ENCODE measurements at places on chromosomes 4 and X.

GRCh38 chrX:40167850-40168479 is 70.2 kb upstream of the BCOR start:
- DNase-seq: no peak

- DNase-seq: no peak
Observed at GRCh38 chr4:17218786-17219185, 293.1 kb downstream of the QDPR start.

- no peak for DNase-seq
Observed at GRCh38 chr4:17336524-17336961, 175.3 kb downstream of the QDPR start.

GRCh38 chrX:1649621-1650020 is 34.8 kb downstream of the ASMT start:
- DNase-seq: no peak

- DNase-seq: no peak
Observed at GRCh38 chr4:7697821-7698220, 241.8 kb downstream of the AFAP1 start.

DNA sequence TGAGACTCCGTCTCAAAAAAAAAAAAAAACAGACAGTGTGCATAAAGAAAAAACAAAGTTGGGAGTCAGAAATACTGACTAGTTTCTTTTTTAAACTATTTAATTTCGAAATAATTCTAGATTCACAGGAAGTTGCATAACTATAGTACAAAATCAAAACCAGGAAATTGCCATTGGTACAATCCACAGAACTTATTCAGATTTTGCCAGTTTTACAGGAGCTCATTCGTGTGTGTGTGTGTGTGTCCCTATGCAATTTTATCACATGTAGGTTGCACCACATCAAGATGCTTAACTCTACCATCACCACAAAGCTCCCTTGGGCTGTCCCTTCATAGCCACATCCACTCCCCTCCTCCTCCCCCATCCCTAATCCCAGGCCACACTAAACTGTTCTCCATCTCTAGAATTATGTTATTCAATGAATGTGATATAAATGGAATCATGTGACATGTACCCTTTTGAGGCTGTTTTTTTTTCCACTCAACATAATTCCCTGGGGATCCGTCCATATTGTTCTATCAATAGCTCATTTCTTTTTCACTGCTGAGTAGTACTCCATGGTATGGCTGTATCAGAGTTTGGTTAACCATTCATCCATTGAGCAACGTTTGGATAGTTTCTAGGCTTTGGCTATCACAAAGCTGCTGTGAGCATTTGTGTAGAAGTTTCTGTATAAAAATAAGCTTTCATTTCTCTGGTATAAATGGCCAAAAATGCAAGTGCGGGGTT is 16.3 kb upstream of the DDX3X start:
- DNase-seq: peak; percentile 45

DNA sequence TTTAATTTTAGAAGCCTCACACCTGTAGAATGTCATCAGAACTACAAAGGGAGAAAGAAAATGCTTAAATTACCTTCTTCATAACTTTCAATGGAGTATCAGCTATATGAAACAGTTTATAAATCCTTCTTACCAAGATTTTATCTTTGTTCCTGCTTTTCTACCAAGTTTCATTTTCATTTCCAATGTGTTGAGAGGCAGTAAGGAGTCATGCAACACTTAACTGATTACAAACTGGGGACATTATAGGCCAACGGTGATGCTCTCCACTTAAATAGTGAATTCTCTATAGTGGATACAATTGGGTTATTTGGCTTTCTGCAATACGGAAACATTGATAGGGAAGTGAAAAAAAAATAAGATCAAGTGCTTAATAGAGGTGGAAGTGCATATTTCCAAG is 145.2 kb upstream of the FTHL17 start:
- peak; percentile 63 for DNase-seq

GRCh38 chr4:54395013-54395527 is 166.0 kb downstream of the PDGFRA start:
- DNase-seq: no peak

DNA sequence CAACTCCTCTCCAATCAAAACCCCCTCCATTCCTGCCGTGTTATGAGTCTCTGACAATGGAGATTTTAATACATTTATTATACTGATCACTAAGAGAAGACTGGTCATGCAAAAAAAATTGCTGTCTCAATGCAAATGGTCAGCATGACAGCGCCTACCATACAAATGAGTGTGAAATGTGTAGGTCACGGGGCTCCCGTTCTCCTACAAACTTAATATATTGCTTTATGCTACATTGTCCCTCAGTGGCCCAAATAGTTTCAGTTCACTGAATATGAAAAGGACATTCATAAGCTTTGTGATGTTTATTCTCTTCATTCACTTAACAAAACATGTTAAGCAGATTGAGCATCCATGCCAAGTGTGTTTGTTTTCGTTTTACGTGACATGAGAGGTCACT is 116.1 kb downstream of the SPANXN3 start:
- DNase-seq: no peak

- DNase-seq: no peak
Observed at GRCh38 chr4:110628663-110629213, 5.9 kb upstream of the PITX2 start.

DNA sequence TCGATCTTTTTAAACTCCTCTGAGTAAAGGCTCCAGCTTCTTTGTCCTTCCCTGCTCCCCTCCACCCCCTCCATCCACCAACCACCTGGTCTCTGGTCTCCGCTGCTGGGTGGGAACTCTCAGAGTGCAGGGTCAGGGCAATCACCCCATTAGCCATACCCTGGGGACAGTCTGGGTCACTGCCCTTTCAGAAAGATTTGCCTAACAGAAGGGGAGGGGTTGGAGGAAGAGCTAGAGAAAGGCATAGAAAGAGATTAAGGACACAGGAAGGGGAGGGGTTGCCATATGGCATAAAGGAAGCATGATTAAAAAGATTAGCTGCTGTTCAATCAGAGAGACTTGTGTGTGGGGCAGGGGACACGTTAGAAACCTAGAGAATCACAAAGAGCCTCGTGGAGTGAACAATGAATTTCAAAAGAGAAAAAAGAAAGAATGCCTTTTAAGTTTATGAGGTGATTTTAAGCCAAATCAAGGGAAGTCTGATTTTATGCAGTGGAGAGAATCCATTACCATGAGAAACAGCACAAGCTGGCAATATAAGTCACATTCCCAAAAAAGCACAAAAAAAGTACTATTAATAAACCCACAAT is 115.5 kb upstream of the ACSL4 start:
- peak; percentile 9 for DNase-seq

GRCh38 chrX:29215251-29215650 is 628.0 kb downstream of the IL1RAPL1 start:
- no peak for DNase-seq

DNA sequence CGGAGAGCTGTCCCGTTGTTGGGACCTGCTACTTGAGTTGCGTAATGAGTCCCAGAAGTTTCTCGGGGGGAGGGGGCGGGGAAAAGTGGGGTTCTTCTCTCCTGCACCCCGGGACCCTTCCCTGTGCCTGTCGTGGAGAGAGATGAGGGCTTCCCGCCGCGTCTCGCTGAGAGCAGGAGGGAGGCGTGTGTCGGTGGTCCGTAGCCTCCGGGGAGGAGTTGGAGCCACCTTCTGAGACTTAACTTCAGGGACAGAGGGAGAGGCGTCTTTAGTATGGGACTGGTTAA is 698 bp downstream of the AFF1 start:
- DNase-seq: no peak

GRCh38 chrX:144275367-144275766 is 391.5 kb downstream of the UBE2NL start:
- no peak for DNase-seq

- DNase-seq: peak; percentile 55
Observed at GRCh38 chr4:31360786-31361185, 640.6 kb downstream of the PCDH7 start.

GRCh38 chrX:108456971-108457477 is 17.4 kb downstream of the COL4A5 start:
- DNase-seq: no peak

- DNase-seq: no peak
Observed at GRCh38 chr4:878796-879728, 53.1 kb downstream of the GAK start.

- peak; percentile 67 for DNase-seq
Observed at GRCh38 chr4:140049024-140049848, 104.7 kb downstream of the MAML3 start.

- no peak for DNase-seq
Observed at GRCh38 chrX:2267890-2268289, 232.9 kb downstream of the DHRSX start.

DNA sequence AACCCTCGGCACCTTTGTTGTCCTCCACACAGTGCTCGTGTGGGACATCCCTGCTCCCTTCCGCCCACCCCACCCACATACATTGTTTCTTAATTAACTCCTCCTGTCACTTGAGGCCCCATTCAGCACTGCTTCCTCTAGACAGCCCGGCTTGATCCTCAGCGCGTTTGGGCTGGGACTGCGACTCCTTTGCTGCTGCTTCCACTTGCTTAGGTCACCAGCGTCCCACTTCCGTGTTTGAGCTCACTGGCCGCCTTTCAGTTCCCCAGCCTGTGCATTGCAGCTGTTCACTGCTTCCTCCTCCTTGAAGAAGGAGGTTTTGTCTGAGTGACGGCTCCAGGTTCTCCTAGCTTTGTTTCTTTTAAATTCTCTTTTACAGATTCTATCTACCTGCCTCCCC is 16.1 kb downstream of the RNF4 start:
- peak; percentile 97 for DNase-seq

GRCh38 chr4:182231496-182231895 is 11.7 kb upstream of the TENM3 start:
- DNase-seq: no peak

DNA sequence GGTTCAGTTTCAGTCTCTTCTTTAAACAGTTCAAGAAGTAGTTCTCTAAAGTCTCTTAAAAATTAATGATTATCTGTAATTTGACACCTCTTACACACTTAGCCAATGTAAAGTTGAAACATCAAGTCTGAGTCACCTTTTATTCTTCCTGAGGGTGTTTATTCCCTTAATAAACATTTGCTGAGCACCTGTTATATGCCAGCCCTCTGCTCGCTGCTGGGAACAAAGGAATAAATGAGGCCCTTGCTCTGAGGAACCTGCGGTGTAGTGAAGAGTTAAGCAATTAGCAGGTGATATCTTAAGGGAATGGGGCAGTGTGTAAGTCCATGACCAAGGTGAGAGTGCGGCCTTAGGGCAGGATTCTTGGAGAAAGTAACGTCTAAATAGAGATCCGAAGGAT is 5.2 kb upstream of the NDNF start:
- DNase-seq: no peak

- DNase-seq: no peak
Observed at GRCh38 chrX:42797651-42798269, 19.8 kb upstream of the PPP1R2C start.

- DNase-seq: no peak
Observed at GRCh38 chr4:5662555-5662954, 45.8 kb downstream of the EVC2 start.

DNA sequence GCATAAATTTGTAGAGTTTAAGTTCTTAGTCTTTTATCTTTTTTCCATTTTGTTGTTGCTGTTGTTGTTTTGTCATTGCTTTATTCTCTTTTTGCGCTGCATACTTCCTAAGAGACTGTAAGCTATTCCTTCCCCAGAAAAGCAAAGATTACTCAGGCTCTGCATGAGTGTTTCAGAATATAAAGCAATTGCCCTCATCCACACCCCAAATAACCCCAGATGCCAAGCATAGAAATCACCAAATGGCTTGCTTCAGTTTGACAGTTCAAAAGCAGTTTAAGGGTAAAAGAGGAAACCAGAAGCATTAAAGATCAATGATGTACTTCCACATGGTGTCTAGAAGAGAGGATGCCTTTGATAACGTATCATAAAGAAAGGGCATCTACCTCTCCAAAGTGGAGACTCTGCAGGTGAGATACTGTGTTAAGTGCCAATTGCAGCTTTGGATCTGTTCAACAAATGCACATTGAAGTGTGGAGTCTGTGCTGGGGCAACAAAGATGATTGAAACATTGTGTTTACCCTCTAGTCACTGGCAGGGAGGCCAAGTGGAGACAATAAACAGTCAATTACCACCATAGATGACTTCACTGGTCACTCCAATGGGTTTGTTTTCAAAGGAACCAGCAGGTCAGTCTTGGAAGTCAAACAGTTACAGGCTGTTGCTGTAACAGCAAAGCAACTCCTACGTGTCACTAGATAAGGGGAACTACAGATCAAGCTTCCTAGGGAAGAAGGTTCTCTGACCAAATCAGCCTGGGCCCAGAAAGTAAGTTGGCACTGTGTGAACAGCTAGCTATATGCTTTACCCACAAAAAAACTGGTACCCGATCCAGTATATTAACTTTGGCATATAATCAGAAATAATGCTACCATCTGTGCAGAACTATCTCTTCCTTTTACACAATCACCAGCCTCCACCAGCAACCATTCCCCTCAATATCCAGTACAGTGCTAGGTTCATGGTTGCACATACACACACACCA is 40.6 kb upstream of the IL21 start:
- peak; percentile 67 for DNase-seq

- no peak for DNase-seq
Observed at GRCh38 chr4:106301393-106302061, 14.5 kb downstream of the TBCK start.

- DNase-seq: no peak
Observed at GRCh38 chr4:98544141-98544817, 114.1 kb downstream of the TSPAN5 start.

- no peak for DNase-seq
Observed at GRCh38 chr4:156779774-156780173, 191.8 kb downstream of the PDGFC start.

GRCh38 chr4:79358438-79358837 is 32.6 kb upstream of the NAA11 start:
- DNase-seq: no peak

GRCh38 chrX:9746148-9746888 is 19.3 kb downstream of the GPR143 start:
- peak; percentile 73 for DNase-seq

- no peak for DNase-seq
Observed at GRCh38 chrX:131746491-131746968, 202.7 kb downstream of the OR13H1 start.

GRCh38 chr4:176259330-176260090 is 9.5 kb downstream of the ASB5 start:
- no peak for DNase-seq

DNA sequence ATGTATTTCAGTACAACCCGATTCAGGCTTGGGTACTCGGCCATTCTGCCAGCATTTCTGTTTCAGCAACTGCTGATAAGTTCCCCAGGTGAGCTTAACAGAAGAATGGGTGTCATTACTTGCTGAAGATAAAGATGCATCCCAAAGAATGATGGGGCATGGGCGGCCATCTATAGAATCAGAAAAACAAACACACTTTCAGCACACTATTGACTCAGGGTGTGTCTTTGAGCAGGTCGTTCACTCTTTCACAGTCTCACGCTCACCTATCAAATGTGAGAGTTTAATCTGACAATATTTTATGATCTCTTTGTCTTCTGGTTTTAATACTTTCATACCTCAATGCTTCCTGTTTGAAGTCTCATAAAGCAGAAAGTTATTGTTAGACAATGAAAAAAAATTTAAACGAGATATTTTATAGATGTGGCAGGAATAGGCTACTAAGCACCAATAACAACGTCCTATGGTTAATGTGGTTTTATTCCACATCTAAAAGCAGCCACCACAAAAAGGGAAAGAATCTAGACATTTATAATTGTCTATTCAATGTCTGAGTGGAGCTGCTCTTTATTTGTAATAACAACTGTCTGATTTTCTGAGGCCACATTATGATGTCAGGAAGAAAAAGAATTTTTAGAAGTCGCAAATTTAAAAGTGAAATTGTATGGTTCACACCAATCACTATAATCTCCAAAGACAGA is 17.0 kb downstream of the GASK1B start:
- DNase-seq: no peak

- DNase-seq: peak; percentile 35
Observed at GRCh38 chr4:169225812-169226211, 44.9 kb downstream of the SH3RF1 start.

GRCh38 chr4:99947190-99947578 is 766 bp upstream of the DNAJB14 start:
- DNase-seq: no peak

- DNase-seq: no peak
Observed at GRCh38 chrX:10240918-10241317, 84.1 kb downstream of the CLCN4 start.

All from MV-4-11 (cell line).